ENCODE measurements at places on chromosomes 2 and 18. TPM values are rescaled to one million over a fixed set of nuclear protein-coding genes. Genes with fewer than 3 reads are reported as not detected.

TEX44 gene
- total RNA-seq = not detected

MOCOS gene
- total RNA-seq = 9.0 TPM

HSBP1L1 gene
- total RNA-seq = 13.4 TPM

IL37 gene
- not detected for total RNA-seq

DUSP2 gene
- 1.0 TPM for total RNA-seq

REG3A gene
- total RNA-seq = not detected

CHMP3 gene
- total RNA-seq = 73.3 TPM

DNA sequence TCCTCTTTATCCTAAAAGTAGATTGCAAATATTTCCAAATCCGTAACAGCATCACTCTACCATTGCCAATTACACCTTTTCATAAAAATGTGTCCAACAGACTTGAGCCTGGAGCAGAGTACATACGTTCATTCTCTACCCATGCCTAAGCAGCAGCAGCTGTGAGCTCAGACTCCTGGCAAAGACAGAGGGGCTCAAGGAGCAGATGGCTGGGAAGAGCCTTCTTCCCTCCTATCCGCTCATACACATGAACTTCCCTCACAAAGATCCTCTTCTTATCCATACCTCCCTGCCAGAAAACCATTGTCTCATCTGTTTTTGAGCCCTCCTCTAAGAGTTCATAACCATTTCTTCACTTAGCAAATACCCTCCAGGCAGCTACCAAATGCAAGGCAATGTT, 164.3 kb upstream of the ARL4C start:
- DNase-seq = no peak

DNA sequence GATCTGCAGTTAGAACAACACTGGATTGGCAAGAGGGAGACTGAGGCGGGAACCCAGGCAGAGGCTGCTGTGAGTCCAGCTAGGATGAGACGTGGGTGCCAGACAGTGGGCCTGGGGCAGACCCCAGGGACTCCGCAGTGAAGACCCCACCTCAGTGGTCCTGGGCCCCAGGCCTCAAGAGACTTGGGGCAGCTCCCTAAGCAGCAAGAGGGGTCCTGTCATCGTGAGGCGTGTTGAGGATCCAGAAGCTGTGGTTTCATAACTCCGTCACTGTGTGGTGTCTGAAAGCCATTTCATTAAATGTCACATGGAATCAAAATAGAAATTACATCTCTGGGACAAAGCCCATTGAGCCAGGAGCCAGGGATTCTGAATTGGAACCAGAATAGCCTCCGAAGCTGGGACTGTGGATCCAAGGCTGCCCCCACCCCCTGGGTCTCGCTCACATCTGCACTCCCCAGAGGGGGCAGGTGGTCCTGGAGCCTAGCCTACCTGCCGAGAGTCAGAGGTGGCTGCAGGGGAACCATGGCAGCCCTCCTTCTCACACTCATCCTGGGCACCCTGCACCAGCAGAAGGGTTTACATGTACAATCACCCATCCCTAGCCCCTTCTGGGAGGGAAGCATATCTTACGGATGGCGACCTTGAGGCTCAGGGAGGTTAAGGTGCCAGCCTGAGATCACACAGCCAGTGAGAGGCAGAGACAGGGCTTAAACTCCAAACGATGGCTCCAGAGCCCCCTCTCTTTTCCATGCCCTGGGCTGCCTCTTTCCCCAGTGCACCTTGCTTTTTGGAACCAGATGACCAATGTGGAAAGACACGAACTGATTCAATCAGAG, 23.2 kb downstream of the RRM2 start:
- no peak for DNase-seq

DNA sequence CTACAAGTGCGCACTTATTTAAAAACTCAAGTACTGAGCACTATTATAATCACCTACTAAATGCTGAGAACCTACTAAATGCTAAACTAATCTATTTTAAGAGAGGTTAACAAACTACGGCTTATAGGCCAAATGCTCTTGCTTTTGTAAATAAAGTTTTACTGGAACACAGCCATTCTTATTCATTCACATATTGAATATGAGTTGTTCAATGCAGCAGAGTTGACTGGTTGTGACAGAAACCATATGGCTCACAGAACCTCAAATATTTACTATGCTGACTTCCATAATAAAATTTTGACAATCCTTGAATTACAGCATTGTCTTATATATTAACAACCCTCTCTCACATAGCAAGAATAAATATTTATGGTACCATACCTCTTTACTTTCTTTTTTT, 103.2 kb downstream of the ZNF521 start:
- no peak for DNase-seq

- DNase-seq = peak; percentile 17
Measured at GRCh38 chr2:221270806-221271205, 301.3 kb downstream of the EPHA4 start.

GRCh38 chr18:3422905-3423304, 27.1 kb upstream of the TGIF1 start:
- no peak for DNase-seq

DNA sequence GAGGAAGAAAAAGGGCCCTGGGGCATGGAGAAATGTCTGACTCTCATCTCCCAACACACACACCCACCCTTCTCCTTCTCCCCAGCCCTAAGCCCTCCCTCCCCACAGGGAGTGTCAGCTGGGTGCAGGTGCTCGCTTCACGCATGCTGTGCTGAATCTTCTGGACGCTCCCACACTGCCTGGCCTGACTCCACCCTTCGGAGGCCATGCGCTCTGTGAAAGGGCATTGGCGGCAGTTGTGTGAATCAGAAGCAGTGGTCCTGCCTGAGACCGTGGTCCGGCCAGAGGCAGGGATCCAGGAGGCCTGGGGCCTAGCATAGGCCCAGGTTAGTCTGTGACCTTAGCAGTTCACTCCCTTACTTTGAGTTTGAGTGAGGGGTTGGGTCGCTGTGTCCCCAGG, 57.1 kb downstream of the LONRF2 start:
- no peak for DNase-seq

GRCh38 chr2:235564884-235565530, 71.2 kb downstream of the AGAP1 start:
- no peak for DNase-seq

DNA sequence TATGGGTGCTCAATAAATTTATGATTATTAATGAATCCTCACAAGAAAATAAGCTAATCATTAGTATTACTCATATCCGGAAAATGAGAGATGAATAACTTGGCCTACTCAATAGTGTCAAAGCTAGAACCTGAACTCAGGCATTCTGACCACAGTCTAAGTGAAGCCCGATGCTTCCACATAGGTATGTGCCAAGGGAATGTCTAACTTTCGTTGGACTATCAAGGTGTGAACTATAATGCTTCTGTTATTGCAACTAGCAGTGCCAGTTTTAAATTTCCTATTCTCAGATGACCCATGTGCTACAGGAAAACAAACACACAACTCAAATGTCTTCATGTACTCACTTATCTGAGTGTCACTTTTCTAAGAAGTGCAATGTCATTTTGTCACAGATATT, 1.8 kb downstream of the BARD1 start:
- DNase-seq = peak; percentile 36

DNA sequence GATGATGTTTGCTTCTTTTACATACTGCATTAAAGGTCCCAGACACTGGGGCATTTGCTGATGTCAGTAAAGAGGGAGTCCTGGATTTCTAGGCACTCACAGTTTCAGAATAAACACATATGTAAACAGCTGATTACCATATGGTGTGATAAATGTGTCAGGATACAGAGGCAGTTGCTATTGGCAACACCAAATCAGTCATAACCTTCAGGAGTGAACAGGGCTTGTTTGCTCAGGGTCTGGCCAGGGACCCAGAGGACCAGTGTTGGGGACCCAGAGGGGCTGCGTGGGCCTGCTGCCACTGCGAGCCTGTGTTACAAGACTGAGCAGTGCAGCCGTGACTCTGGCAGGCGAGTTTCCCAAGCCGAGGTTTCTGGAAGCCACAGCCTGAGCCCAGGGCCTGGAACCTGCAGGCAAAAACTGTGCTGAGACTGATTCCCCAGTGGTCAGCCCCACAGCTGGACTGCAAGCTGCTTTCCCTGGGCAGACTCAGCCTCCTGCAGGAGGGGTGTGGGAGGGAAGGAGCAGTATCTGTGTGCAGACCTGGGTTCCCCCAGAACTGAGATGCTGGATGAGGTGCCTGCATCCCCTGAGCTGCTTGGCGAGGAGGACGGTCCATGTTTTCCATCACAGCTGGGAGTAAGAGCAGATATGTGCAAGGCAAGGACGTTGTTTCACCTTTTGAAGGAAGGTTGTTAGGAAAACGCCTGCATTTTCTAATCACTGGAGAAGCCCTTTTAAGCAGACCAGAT, 23.6 kb downstream of the ASAP2 start:
- DNase-seq = peak; percentile 67

- DNase-seq = peak; percentile 64
Measured at GRCh38 chr2:217412721-217413120, 552.9 kb upstream of the TNP1 start.

- DNase-seq = no peak
Measured at GRCh38 chr2:28438532-28439063, 45.9 kb downstream of the FOSL2 start.

GRCh38 chr2:148132412-148132811, 111.5 kb downstream of the MBD5 start:
- DNase-seq = peak; percentile 72

DNA sequence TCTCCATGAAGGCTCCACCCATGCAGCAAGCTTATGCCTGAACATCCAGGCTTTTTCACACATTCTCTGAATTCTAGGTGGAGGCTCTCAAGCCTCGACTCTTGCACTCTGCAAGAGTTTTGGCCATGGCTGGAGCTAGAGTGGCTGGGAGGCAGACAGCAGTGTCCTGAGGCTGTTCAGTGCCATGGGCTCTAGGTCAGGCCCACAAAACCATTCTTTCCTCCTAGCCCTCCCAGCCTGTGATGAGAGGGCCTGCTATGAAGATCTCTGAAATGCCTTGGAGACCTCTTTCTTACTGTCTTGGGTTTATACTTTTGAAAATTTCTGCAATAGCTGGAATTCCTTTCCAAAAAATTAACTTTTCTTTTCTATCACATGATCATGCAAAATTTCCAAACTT, 210.7 kb downstream of the RND3 start:
- no peak for DNase-seq

DNA sequence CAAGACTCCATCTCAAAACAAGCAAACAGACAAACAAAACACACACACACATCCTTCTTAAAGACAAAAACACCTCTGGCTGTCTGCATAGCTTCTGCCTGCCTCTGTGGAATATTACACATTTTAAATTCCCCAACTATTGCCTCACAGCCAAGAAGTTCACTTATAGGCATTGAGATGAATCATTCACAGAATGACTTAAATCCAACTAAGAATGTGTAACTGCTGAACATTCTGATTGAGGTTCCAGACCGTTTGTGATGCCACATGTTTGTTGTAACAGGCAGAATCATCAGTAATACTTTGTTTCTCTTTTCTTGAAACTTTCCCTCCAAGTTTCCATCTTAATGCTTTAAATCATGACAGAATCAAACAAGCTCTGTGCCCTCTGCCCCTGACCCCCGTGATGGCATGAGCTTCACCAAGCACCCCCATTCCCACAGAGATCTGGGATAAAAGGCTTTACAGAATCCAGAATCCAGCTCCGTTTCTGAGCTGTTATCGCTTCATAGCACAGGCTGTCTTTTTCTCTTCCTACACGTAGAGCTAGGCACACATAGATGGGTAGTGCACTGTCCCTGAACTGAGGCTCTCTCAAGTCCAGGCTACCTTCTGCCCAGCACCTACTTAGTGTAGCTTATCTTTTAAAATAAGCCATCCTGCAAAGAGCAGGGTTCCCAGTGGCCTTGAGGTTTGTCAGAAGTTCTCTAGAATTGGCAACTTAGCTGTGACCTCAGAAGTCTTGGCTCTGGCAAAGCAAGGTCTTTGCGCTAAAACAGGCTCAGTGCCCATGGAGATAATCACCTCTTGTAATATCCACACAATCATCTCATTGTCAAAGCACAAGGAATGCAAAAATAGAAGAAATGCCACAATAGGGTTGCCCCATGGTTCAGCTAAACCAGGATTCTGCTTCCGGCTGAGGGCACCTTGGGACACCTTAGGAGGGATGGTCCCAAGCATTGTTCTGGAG, 32.9 kb downstream of the EPAS1 start:
- DNase-seq = peak; percentile 94

GRCh38 chr2:202269585-202269984, 4.0 kb downstream of the NOP58 start:
- DNase-seq = no peak

GRCh38 chr2:197145471-197146056, 165.0 kb downstream of the ANKRD44 start:
- DNase-seq = no peak

- no peak for DNase-seq
Measured at GRCh38 chr18:64271246-64271645, 122.4 kb upstream of the LINC00305 start.

DNA sequence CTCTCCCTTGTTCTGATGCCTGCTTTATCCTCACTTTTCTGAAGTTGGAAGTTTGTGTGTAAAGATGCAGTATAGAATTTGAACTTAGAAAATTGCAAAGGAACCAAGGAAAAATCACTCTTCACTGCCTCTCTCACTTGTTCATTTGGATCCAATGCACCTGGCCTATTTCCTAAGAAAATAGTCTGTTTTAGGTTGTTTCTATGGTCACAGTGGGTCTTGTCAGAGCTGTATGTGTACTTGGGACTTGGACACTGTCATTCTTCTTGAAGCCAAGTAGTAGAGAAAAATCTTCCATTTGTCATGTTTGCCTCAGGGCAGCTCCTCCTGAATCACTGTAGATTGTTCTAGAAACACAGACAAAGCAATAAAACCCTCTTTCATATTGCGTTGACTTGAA, 80.3 kb upstream of the SESTD1 start:
- no peak for DNase-seq

GRCh38 chr18:65752625-65753325, 2.0 kb downstream of the CDH7 start:
- DNase-seq = no peak

GRCh38 chr18:13265008-13265910, 46.7 kb downstream of the LDLRAD4 start:
- DNase-seq = no peak

DNA sequence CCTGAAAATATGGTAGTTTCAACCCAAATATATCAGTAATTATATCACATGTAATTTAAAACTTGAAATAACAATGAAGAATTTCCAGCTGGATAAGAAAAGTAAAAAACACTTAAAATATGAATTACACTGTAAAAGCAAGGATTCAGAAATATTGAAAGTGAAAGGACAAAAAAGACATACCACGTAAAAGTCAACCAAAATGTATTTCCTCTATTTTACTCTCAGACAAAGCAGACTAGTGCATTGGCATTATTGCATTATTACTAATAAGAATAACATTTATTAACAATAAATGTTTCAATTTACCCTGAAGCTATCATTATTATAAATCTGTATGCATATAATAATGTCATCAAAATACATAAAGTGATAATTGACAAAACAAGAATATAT, 445.1 kb upstream of the TRIB2 start:
- no peak for DNase-seq

GRCh38 chr2:172427990-172428831, 825 bp downstream of the ITGA6 start:
- peak; percentile 23 for DNase-seq
